Esophagus muscularis mucosa (tissue), 4 donors: ENCODE measurements at places on chromosomes 5 and 9. TPM values are rescaled to one million over a fixed set of nuclear protein-coding genes. Genes with fewer than 3 reads are reported as not detected.

DNA sequence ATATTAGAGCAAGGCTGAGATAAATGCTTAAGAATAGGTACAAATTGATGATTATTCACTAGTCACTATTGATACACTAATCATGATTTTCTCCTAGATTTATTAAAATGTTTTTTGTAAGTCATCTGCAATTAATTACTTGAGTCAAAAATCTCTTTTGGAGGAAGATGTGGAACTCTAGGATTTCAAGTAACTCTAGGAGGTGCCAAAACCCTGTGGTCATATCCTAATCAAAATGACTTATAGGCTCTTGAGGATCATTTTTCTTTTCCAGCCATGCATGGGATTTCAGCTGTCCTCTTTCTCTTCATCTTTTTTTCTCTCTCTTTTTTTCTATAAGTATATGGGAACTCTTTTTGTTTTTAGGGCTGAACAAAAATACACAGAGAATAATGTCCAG is 141.8 kb upstream of the CD180 start:
- no peak for DNase-seq

DNA sequence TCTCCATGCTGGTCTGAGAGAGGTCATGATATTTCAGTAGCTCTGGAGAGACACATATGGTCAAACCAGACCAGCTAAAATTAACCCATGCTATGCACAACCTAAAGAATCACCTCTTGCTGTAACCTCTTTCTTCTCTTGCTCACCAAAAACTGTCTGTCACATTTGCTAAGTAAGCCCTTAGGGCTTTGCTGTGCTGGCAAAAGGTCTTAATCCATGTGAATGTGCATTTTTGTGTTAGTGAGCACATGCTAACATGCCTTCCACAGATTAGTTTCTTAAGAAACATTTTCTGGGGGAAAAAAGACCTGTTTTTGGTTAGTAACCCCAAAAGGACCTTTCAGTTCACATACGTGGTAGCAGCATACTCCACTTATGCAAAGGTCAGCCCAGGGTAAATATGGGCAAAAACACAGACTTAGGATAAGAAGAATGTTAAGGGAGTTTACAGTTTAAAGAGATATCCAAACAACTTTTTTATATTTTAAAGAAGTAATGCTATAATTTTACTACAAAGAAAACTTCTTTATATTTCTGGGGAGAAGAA is 124.2 kb upstream of the CCDC152 start:
- no peak for DNase-seq

The TMEM141 gene
- total RNA-seq, result 28.4 TPM

GRCh38 chr9:36995927-36996705 is 38.0 kb downstream of the PAX5 start:
- DNase-seq, result no peak

The PTPRD gene
- 4.2 TPM for total RNA-seq

The SPINK6 gene
- total RNA-seq, result not detected

- no peak for DNase-seq
Observed at GRCh38 chr9:101220341-101220740, 164.5 kb downstream of the BAAT start.

The N4BP3 gene
- 1.8 TPM for total RNA-seq

The AGPAT2 gene
- total RNA-seq, result 22.0 TPM

DNA sequence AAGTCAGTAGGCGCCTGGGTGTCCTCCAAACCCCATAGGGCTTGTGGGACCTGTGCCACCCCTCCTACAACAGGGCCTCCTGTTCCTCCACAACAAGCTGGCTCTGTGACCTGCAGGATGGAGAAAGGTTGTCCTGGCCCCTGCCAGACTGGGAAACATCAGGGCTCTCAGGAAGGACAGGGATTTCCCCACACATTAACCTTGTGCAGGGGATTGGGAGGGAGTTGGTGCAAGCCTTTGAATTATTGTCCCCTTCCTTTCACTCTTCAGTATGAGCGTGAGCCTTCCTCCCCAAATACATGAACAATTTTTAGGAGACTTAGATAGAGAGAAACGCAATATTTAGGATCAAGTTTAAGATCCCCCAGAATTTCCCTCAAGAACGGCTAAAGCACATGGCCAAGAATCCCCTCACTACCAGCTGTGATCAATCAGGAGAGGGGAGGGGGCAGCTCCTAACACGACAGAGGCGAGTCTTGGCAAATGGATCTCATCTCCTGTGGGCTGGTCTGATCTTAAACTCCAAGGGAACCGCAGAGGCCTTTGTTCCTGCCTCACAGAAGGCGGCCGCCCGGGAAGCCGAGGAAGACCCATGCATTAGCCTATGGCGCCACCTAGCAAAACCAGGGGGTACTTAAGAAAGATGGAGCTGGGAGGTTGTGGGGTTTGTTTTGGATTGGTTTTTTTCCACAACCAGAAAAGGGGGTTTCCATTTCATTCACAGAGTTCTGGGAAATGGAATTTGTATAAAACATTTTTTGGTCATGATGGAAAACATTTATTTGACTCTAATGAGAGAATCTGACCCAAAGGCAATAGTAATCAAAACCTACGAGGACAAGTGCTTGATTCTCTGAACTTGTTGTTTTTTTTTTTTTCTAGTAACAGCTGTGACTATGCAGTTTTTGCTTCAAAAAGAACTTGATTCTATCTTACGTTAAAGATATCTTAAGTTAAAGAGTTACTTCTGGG is 36.1 kb upstream of the OSMR start:
- DNase-seq, result peak; percentile 96

GRCh38 chr5:159905496-159905895 is 10.8 kb upstream of the ADRA1B start:
- no peak for DNase-seq

DNA sequence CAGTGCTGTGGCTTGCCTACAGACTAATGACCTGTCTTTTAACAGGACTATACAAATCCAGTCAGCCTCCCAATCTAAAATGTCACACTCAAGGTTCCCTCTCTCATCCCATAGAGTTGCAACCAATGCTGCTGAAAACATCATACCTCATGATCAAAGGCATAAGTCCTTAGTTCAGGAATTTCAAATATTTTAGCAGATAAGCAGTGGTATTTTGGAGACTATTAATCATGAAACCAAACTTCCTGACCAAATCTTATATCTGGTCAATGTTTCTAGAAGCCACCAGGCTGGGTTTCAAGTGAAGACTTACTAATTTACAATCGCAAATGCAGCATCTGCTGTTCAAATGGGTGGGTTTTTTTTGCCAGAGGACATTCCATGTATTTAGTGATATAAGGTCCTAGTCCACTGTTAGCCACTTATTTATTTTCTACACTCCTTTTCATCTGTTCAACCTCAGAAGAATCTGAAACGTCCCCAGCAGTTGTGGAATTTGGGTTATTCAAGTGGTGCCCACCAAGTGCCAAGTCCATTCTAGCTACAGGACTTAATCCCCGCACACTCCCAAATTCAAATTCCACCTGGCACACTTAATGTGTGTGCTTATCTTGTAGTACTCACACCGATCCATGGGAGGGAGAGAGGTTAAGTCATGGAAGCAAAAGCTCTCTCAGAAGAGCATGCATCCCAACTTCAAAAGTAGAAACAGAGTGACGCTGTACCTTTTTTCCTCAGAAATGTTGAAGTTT is 5.8 kb downstream of the TAS2R1 start:
- DNase-seq, result no peak

The LECT2 gene
- total RNA-seq, result not detected

DNA sequence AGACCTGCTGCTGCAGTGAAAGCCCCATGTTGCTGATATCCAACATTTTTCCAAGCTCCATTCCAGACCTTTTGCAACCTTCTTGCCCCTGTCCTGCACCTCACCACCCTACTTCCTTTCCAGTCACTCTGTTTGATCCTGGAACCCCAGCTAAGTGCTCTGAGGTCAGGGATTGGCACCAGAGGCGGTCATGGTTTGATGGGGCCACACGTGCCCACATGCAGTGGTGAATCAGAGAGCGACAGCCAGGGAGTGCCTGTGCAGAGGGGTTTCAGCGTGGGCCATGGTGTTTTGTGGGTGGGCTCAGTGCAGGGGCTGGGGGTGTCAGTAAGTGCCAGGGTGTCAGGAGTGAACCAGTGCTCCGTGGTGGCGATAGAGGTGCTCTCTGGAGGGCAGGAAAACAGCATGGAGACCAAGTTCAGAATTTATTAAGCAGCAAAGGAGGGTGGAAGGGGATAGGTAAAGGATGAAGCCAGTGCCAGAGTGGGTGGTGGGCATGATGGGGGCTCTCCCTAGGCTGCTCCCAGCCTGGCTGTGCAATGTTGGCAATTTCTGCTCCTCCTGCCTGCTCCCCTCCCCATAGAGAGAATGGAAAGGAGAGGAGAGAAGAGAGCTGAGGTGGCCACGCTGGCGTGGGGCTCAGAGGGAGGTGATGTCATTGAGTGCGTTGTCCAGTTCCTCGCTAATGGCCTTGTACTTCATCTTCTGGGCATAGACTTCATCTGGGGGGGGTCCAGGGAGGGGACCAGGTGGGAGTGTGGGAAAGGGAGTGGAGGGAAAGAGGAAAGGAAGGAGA is 7.0 kb downstream of the TPM2 start:
- no peak for DNase-seq

The BHMT2 gene
- total RNA-seq, result 44.2 TPM

DNA sequence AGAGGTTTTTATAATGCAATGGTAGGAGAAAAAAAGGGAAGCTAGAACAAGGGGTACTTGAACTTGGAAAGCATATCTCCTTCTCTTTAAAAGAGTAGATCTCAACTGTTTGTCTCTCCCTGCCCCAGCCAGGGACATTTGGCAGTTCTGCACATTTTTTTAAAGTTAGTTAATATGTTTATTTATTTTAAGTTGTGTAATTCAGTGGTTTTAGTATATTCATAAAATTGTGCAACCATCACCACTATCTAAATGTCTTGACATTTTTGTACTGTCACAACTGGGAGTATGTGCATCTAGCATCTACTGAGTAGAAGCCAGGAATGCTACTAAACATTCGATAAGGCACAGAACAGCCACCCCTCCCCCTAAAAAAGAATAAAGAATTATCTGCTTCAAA is 103.5 kb upstream of the DPYSL3 start:
- no peak for DNase-seq

DNA sequence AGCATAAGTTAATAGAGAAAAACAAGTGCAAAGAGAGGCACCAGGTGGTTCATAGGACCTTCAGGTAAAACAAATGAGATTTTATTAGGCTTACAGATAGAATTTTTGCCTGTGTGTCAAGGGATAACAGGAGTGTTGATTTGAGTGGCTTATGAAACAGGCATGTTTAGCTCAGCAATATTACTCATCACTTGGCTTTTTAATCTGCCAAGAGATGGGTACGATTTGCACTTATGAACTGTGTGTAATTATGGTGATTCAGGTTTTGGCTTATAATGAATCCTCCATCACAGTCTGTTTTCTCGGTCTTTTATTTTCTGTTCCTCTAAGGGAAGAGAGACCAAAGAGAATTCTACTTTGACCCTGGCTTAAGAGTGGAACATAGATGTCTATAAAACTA is 199.3 kb downstream of the DMRTA1 start:
- no peak for DNase-seq

The MLANA gene
- not detected for total RNA-seq

DNA sequence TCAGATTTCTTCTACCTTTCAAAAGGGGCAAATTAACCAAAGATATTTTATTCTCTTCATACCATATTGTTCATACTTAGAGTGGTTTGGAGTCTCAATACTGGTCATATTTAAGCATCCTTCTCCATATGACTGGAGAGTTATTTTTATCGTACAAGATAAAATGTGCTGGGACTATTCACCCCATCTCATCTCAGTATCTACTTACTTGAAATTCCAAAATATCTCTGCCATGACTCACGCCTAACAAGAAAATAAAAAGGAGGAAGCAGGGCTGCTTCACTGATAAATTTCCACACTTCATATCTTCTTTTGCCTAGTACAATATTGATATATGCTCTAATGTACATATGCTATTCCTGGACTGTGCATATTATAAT is 277.9 kb upstream of the CDH9 start:
- no peak for DNase-seq

- DNase-seq, result no peak
Observed at GRCh38 chr5:60718166-60718892, 18.4 kb upstream of the DEPDC1B start.

The DIMT1 gene
- 25.0 TPM for total RNA-seq

DNA sequence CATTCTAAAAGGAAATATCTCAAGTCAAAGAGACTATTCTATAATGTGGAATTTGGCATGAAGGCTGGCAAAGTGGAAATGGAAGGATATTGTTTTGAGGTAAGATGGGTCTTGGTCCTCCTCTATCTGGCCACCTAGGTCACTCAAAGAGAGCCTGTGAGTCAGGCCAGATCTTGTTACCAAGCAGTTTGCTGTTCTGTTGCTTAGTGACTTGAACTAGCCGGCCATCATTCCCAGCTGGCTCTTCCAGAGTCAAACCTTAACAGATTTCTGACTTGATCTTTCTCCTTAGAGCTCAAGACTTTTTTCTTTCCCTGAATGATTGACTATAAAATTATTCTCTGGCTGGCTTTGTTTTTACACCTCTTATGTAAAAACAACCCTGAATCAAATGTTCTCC is 136.1 kb downstream of the PDE4D start:
- DNase-seq, result no peak

The IL7R gene
- total RNA-seq, result 4.2 TPM

The GABRA6 gene
- not detected for total RNA-seq

The SLC46A2 gene
- total RNA-seq, result 0.26 TPM

The NMUR2 gene
- not detected for total RNA-seq

DNA sequence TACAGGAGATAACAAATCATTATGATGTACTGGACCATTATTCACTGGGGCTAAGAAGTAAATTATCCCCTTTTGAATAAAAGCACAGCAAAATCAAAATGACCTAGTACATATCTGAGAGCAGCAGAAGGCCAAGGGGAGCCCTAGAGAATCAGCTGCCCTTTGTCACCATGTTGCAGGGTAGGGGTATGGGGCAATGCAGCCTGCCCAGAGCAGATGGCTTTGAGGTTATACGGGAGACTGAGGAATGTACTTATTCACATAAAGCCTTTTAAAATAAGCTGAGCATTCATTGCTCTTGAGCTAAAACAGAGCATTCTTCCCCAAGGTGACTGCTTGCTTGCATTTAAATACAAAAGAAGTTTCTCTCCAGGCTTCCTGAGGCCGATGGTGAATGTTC is 2.6 kb upstream of the TNFAIP8 start:
- no peak for DNase-seq

- no peak for DNase-seq
Observed at GRCh38 chr5:81140441-81140840, 92.7 kb upstream of the CKMT2 start.

The SYK gene
- total RNA-seq, result 7.0 TPM

GRCh38 chr9:38486837-38487236 is 62.6 kb upstream of the IGFBPL1 start:
- no peak for DNase-seq

GRCh38 chr9:109409773-109410397 is 88.2 kb downstream of the PTPN3 start:
- no peak for DNase-seq

The ABCA1 gene
- total RNA-seq, result 47.8 TPM

The FOCAD gene
- 18.7 TPM for total RNA-seq

GRCh38 chr9:38202336-38202938 is 133.4 kb upstream of the SHB start:
- no peak for DNase-seq

DNA sequence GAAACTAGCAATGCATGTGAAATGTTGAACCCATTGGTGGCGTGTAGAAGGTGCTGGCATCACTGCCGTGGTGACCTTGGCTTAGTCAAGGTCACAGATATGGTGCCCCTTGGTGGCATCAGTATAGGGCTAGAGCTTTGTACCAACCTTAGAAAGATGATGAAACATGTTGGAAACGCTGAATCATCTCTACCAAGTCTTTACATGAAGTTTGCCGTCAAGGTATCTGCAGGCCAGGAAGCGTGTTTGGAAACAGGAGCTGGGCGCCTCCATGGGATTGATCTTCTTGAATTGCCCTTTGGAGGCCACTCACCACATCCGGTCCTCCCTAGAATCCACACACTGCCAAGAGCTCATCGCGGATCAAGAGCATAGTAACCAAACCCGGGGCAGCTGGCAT is 16.9 kb upstream of the BOD1 start:
- no peak for DNase-seq
